ENCODE measurements at places on chromosomes 13 and 19.

DNA sequence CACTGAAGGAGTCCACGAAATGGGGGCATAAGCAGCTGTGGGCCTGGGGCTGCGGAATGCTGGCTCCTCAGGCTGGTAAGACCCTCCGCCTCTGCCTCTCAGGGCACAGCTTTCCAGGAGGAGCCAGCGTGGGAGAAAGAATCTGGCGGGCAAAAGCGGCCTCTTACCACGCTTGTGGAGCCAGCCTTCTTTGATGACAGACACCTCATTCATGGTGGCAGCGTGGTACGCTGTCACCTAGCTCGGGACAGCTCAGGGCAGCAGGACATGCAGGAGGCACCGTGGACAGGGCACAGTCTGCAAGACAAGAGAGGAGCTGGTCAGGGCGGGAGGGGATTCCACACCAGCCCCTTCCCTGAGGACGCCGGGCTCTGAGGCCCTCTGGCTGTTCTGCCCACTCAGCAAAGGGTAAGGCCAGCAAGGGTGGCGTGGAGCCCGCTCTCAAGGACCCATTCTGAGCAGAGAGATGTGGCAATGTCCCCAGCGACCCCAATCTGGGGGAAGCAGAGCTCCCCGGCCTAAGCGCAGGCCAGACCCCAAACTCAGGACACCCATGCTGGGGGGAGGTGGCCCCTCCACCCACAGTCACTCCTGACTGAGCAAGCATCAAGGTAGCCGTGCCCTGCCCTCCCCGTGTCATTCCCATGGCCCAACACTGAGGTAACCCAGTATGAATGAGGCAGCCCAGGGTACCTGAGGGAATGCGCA lies 19.9 kb downstream of the AKT2 start:
- DNase-seq = no peak

DNA sequence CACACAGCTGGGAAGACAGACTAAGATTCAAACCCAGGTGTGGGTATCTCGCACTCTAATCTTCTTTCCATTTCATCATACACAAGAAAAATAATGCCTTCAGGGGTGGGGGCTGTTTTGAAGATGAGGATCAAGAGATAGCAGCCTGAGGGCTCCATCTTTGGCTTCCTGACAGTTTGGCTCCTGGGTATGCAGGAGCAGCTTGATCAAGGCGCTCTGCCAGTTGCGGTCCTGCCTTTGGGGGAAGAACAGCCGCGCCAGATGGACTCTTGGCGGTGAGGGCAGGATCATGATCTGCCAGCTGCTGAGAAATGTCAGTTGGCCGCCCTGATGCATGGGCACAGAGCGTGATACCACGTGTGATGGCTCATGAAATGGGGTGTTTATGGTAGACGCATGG lies 119.1 kb downstream of the IER2 start:
- DNase-seq = no peak

- DNase-seq = no peak
These were observed at the start of gene TTYH1 for GRCh38 chr19:54415208-54415900. Gene TTYH1, plus strand, starts transcription at chr19:54415464. Its CDS starts 89 bp downstream, at chr19:54415553.

- DNase-seq = no peak
These were observed 38.7 kb downstream of the IGFL2 start for GRCh38 chr19:46186717-46187101.

DNA sequence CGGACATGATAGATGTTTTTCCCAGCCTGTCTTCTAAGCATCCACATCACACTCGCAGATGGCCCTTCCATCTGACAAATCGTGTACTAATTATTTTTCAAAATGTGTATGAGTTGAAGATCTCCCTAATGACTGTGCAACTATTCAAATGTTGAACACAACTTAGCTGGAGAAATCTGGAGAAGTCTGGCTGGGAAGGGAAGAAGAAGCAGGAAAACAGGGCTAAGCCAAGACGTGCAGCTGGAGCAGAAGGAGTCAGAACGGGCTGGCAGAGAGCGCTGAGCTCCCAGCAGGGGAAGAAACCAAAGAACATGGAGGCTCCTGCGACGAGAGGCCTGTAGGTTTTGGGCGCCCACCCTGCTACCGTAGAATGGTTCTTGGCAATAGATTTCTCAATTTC lies 13.2 kb upstream of the LATS2 start:
- no peak for DNase-seq

DNA sequence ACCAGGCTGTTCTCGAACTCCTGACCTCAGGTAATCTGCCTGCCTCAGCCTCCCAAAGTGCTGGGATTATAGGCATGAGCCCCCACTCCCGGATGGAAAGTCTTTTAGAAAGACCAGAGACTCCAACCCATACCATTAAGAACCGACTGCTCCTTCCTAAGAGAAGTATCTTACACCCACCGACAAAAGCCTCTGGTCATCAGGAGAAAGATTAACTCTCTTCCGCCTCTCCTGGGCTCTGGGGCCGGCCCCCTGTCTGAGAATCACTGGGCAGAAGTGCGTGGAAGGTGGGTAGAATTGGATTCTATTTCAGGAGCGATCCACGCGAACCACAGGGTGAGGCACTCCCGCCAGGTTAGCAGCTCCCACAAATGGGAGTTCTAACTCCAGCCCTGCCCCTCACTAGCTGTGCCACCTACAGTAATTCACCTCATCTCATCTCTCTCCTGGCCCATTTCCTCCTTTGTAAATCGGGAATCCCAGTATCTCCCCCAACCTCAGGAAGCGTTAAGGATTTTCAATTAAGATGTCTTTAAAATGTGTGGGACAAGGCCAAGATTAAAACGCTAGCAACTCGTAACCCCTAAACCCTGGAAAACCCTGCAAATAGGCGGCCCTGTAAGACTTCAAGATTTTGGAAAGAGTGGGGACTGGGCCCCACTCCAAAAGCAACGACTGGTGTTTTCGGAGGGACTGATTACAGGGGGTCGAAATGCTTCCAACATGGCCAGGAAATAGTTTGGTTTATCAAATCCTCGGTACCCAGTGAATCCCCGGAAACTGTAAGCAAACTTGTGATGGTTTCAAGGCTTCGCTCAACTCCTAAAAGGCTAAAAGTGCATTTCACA lies 1.3 kb downstream of the HNRNPL start:
- no peak for DNase-seq

DNA sequence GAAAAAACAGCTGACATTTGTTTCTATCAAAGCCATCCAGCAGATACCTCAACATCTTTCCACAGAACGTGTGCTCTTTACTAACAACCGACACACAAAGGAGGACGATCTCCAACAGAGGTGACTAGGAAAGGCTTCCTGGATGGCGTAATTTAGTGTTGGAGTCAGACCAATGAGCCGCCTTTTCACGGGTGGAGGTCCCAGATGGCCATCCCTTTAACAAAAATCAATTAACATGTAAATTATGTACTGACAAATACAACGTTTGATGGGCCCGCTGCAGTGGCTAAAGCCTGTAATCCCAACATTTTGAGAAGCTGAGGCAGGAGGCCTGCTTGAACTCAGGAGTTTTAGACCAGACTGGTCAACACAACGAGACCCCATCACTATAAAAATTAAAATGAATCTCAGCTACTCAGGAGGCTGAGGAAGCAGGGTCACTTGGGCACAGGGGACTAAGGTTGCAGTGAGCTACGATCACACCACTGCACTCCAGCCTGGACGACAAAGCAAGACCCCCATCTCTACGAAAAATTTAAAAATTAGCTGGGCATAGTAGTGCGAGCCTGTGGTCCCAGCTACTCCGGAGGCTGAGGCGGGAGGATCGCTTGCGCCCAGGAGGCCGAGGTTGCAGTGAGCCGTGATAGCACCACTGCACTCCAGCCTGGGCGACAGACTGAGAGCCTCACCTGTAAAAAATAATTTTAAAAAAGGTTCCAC lies 1.2 kb upstream of the DPY19L3 start:
- DNase-seq = no peak

- DNase-seq = no peak
These were observed 1.5 kb upstream of the GADD45B start for GRCh38 chr19:2474232-2475017.

- no peak for DNase-seq
These were observed 16.3 kb upstream of the PARP4 start for GRCh38 chr13:24528816-24529398.

- no peak for DNase-seq
These were observed 1.6 kb upstream of the DIRAS1 start for GRCh38 chr19:2722541-2723344.

Data from right renal pelvis (tissue), 4 donors.